ENCODE measurements at places on chromosomes 1 and 21. TPM values are rescaled to one million over a fixed set of nuclear protein-coding genes. Genes with fewer than 3 reads are reported as not detected.

The GSTM2 gene
- total RNA-seq = 83.2 TPM

The SIK1 gene
- total RNA-seq = 10.6 TPM

The PGLYRP3 gene
- not detected for total RNA-seq

The C1orf122 gene
- total RNA-seq = 147 TPM

The KRTAP20-2 gene
- not detected for total RNA-seq

The C4BPB gene
- 0.63 TPM for total RNA-seq

The SH2D1B gene
- 0.62 TPM for total RNA-seq

The NKAIN1 gene
- total RNA-seq = 1.4 TPM

The GJA5 gene
- total RNA-seq = 1.2 TPM

The LDLRAD1 gene
- 1.2 TPM for total RNA-seq

The CHRM3 gene
- total RNA-seq = 11.5 TPM

The LEFTY2 gene
- 4.7 TPM for total RNA-seq

The KRTAP7-1 gene
- 1.5 TPM for total RNA-seq

The FCER1G gene
- total RNA-seq = 13.3 TPM

The GSTM5 gene
- 6.5 TPM for total RNA-seq

The ATP1A4 gene
- 13.3 TPM for total RNA-seq

The MYCL gene
- total RNA-seq = 3.3 TPM

The OR2L3 gene
- total RNA-seq = not detected

The DFFA gene
- 31.1 TPM for total RNA-seq

The SHISAL2A gene
- total RNA-seq = 4.8 TPM

The GUCA2B gene
- not detected for total RNA-seq

The NHLH2 gene
- total RNA-seq = 1.7 TPM

The NCAM2 gene
- 26.1 TPM for total RNA-seq

The SERTAD4 gene
- total RNA-seq = 1.1 TPM

The HES3 gene
- not detected for total RNA-seq

The MAB21L3 gene
- 1.8 TPM for total RNA-seq

The RIPK4 gene
- total RNA-seq = 10.2 TPM

The KIF26B gene
- 3.1 TPM for total RNA-seq

The KRTAP13-2 gene
- total RNA-seq = not detected

The ETV3L gene
- total RNA-seq = 0.16 TPM

The GLIS1 gene
- total RNA-seq = 3.8 TPM

The MSH4 gene
- 8.2 TPM for total RNA-seq

The MTF2 gene
- total RNA-seq = 68.3 TPM

The C8A gene
- not detected for total RNA-seq

All from testis (tissue), 5 donors.